ENCODE measurements at places on chromosomes 7 and 10.
A peak's percentile ranks its signal among the peaks of the same experiment; 100 is the strongest.

DNA sequence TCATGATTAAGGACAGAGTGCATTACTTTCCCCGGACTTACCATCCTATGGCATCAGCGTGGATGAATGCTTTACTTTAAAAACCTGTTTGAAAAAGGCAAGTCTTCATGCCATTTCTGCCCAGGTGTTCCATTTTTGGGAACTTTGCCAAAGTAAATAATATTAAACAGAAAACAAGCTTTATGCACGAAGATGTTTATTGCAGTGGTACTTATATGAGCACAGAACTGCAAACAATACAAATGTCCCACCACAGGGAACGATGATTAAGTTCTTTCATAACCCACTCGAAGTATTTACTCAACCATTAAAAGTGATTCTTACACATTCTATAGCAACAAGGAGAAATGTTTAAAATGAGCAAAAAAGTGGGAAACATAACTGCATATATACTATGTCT is 109.7 kb upstream of the GDF10 start:
- no peak for DNase-seq

DNA sequence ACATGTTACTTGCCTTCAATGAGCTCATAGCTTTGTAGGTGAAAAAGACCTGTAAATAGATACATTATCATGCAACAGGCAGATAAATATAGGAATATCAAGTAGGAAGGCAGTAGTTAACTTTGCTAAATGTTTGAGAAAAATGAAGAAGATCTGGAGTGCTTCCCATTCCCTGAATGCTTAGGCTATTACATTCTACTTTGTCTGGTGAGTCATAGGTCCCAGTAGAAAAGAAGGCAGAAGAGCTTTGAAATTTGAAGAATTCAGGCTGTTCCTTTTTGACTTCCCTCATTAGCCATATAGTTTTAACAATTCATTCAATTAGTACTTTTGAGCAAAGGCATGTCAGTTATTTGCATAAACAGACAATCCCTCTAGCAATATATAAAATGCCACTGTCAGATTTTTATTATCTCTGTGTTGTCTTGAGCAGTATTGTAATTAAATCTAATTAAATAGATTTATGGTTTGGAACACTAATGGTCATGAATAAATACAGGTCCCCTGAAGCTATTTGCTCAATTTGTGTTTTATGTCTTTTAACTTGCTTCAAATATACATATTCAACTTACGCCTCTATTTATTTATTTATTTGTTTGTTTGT is 875.0 kb downstream of the REEP3 start:
- DNase-seq = no peak

GRCh38 chr10:74967911-74968666 is 141.7 kb downstream of the KAT6B start:
- DNase-seq = no peak

- no peak for DNase-seq
These were observed 142.9 kb upstream of the AHR start for GRCh38 chr7:17155529-17155928.

DNA sequence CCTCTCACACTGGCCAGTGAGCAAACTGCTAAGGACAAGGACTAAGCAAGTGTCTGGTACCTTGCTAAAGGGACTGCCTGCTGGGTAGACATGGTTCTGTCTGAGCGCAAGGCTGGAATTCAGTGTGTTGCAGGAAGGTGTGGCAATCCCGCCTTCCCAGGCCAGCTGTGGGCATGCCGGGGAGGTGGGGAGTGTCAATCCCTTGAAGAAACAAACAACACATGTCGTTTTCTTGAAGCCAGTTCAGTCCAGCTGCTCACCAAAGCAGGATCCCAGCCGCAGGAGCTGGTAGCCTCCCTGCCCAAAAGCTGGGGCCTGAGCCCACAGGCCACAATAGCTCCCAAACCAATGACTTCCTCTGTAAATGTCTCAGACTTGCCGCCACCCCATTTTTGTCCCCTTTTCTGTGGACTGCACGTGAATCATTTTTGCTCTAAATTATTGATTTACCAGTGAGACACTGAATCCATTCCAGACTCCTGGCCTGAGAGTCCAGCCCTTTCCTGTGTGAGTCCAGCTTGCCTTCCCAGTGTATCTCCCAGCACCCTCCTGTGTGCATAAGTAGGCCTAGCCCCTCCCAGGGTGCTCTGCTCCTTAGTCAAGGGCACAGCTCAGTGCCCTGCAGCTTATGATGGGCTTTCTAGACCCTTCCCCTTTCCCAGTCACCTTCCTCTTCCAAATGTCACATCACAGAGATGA is 166.8 kb downstream of the RGS10 start:
- no peak for DNase-seq

DNA sequence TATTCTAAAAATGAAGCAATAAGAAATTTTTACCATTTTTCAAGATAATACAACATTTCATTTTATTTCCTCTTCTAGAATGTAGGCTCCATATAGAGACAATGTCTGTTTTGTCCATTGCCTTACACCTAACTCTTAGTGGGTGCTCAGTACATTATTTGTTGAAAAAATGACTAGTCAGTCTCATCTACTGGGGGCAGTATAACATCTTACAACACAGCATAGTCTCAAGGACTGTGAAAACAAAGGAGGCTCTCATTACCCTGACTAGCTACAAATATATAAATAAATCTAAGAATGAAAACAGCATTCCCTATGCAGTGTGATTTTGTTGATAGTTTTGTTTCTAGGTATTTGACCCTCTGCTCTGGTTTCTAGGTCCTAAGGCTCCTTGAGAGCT is 11.6 kb downstream of the CRPPA start:
- no peak for DNase-seq

GRCh38 chr10:10624567-10624962 is 393.1 kb upstream of the CELF2 start:
- DNase-seq = no peak

DNA sequence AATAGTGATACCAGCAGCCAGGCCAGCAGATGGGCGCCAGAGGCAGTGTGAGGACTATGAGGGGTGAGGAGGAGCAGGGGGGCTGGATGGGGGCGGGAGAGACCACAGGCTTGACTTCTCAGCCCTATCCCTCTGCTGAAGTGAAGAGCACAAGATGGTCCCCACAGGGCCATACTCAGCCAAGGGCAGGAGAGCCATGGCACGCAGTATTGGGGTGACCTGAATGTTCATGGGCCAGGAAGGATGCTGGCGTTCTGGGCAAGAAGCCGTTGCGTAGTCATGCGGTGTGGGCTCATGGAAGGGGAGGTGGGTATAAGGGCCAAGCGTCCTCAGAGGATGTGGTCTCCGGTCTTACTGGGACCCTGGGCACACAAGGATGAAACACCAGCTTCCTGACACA is 146.3 kb downstream of the PRKAG2 start:
- DNase-seq = no peak

GRCh38 chr10:121764233-121764942 is 163.4 kb downstream of the ATE1 start:
- no peak for DNase-seq

GRCh38 chr10:49056356-49056755 is 59.0 kb downstream of the VSTM4 start:
- no peak for DNase-seq

DNA sequence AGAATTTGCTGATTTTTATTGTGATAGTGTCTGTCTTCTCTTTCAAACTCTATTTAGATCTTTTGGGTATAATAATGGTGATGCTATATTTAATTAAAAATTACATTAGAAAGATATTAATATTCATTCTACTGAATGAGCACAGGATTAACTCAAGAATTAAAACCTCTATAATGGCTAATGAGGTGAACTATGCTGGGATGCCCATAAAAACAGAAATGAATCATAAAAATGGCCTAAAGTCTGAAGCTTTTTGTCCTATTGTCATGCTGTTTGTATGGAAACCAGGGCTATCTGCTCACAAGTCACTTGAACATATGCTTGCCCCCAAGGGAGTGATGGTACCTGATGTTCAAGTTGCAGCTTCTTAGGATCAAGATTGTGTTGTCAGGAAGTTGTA is 76.2 kb upstream of the ICA1 start:
- DNase-seq = no peak

- DNase-seq = no peak
These were observed at the start of gene GFRA1 for GRCh38 chr10:116272440-116273283. Gene GFRA1 (minus strand): TSS chr10:116273206. CDS start chr10:116272029, 1,177 bp downstream.

DNA sequence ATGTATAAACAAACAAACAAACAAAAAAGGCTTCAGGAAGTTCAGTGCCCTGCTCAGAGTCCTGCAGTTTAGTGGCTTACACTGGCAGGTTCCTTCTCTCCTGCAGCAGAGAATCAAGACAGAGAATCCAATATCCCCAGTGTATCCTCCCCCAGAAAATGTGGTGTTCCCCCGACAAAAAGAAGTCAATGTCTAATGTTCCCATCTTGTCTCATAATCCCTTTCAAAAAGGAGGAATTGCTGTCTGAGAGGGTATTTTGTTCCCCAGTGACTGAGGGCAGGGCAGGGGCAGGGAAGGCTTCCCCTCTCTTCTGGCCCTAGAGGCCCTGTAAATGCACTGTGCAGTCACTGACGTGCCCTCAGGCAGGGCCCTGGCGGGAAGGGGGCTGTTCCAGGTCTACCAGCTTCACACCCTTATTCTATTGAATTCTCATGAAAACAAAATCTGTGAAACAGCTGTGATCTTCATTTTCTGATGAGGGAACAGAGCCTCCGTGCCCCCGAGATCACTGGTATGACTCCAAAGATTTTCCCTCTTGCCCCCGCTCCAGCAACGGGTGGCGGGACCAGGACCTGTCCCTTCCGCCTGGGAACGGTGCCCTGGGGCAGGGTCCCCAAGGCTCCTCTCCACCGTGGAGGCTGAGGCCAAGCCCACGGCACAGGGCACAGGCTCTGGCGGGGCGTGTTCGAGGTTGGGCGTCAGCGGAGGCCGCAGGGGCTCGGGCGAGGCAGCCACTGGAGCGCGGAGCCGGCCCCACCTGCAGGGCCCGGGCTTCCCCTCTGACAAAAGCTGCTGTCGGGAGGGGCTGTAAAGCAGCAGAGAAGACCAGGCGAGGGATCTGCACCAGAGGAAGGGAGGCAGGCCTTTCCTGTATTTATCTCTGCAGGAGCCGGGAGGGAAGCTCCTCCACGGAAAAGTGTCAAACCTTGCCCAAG is 13.4 kb upstream of the WDFY4 start:
- DNase-seq = no peak

DNA sequence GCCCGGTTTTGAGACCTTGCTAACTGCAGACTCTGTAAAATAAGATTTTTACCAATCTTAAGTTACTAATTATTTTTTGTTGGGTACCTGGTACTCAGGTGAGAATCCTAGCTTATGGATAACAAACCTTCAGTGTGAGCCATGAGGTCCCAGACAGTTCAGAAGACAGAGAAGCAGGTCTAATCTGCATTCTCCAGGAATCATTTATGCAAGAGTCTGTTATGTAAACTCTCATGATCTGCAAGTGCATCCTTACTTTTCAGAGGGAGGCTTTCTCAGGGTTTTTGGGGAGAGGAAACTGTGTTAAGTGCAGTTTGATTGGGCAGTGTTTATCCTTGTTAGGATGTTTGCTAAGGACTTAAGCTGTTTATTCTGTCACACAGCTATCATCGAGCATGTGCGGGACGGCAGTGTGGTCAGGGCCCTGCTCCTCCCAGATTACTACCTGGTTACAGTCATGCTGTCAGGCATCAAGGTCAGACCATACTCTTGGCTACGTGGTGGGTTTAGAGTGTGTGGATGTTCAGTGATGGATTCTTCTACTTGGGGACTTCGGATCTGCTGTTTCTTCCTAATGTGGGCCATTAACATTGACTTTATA is 50.2 kb downstream of the SND1 start:
- no peak for DNase-seq

DNA sequence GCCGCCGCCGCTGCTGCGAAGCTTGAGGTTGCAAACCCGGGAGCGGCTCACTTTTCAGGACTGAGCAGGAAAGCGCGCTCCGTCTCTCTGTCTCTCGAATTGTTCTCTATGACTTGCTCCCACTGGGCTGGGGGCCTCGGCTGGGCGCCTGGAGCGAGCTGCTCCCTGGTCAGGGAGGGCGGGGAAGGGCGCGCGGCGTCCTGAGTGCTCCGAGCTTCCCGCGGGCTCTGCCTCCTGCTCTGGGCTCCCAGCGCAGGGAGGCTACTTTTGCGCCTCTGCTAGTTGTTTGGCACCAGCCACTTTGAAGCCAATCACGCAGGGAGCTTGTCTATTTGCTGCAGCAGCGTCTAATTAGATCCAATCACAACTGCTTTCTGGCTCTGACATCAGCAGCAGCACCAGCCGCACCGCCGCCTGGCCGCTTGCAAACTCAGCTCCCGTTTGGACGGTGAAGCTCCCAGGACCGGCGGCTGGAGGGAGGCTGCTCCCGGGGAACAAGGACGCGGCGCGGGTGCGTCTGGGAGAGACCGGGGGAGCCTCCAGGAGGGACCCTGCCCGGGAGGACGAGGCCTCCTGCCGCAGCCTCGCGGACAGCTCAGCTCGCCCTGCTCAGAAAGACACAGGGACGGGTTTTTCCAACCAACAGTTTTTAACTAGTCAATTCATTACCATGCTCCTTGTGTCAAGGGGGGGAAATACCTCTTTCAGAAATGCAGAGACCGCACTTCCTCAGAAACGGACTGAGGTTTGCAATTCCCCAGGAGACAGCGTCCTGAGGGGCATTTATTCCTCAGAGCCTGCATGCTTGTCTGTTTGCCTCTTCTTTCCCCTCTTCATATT is at the start of gene ADARB2:
TSS of gene ADARB2 (minus strand) at position 304 of the 840 bp plus-strand sequence.
- DNase-seq = peak; percentile 55

GRCh38 chr10:90051053-90051452 is 349.7 kb downstream of the KIF20B start:
- DNase-seq = no peak

GRCh38 chr7:112965506-112965905 is 121.1 kb downstream of the GPR85 start:
- no peak for DNase-seq

DNA sequence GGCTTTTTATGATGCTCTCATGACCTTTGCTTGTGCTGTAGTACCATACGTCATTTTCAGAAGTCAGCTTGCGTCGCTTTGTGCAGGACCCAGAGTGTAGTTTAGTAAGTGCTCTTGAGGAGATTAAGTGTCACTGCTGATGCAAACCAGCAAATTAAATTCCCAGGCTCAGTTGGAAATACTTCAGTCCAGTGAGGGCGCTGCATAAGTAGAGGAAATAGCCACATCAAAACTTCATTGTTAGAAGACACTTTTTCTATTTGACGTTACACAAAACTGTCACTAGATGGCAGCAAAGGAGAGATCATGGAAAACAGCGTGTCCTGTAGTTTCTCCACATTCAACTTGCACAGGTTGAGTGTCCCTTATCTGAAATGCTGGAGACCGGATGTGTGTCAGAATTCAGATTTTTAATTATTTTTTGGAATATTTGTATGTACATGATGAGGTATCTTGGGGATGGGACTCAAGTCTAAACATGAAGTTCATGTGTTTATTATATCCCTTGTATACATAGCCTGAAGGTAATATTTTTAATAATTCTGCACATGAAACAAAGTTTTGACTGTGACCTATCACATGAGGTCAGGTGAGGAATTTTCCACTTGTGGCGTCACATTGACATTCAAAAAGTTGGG is 7.9 kb downstream of the ZNF22 start:
- peak; percentile 9 for DNase-seq

DNA sequence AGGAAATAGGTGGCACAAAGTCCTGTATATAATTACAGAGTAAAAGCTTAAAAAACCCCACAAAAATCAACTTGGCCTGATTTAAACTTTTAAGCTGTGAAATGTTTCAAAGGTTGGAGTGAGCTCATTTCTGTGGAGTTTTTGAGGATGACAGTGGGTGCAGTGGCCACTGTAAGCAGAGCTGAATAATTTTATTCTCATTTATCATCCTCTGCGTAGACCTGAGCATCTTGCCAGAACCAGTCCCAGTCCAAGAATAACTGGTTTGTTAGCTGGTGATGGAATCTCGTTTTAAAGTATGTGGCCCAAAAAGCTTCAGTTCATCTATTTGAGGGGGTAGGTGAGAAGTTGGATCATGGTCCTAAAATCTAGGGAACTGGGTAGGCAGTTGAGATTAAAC is 4.4 kb downstream of the BMPER start:
- DNase-seq = no peak

- DNase-seq = no peak
These were observed 652.3 kb upstream of the ANKRD30A start for GRCh38 chr10:36473122-36473521.
